KBM-7 (cell line): ENCODE measurements at places on chromosomes 16 and 17.

DNA sequence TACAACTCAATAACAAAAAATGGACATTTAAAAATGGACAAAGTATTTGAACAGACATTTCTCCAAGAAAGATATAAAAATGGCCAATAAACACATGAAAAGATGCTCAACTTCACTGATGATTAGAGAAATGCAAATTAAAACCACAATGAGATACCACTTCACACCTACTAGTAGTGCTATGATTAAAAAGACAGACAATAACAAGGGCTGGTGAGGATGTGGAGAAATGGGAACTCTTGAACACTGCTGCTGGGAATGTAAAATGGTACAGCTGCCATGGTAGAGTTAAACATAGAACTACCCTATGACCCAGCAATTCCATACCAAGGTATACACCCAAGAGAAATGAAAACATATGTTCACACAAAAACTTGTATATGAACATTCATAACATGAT is 24.9 kb downstream of the CFAP97D1 start:
- no peak for DNase-seq

DNA sequence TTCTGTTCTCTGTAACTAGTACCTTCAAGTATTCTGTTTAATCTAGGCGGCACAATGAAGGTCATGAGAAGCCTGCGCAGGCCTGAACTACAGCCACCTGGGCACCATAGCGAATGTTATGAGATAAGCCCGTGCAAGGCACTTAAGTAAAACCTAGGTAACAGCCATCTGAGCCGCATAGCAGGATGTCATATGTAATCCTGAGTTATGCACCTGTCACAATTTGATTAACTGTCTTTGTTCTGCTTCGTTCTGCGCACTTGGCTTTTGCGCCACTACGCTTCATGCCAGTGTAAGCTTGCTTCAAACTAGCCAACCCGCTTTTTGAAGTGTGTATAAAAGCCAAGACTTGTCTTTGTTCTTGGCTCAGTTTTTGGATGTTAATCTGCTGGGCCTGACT is 449.8 kb downstream of the KCNJ18 start:
- no peak for DNase-seq

GRCh38 chr17:36934692-36935630 is 2.3 kb upstream of the LHX1 start:
- peak; percentile 43 for DNase-seq

DNA sequence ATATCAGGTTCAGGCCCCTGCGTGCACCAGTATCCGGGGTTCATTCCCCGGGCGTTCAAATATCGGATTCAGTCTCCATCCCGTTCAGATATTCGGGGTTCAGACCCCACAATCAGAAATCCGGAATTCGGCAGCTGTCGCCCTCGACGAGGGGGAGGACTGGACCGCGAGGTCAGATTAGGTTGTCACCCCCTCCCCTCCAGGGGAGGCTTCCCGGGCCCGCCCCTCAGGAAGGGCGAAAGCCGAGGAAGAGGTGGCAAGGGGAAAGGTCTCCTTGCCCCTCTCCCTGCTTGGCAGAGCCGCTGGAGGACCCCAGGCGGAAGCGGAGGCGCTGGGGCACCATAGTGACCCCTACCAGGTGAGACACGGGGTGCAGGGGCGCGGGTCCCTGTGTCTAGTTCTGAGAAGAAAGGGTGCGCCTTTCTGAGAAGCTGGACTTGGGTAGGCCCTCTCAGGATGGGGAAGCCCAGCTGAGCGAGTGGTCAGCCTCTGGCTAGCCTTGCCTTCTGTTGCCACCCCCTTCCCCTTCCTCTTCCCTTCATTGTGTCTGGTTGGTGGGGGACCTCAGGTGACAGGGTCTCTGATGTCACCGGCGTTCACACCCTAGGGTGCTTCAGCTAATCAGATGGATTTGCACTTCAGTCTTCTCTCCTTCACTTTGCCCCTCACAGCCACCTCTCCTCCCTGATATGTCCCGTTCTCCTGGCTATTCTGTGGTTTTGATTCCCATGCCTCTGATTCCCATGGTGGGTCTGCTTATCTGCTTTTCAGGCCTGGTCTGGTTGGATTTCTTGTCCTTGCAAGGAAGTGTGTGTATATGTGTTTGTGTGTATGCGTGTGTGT is 844 bp downstream of the TAOK2 start:
- peak; percentile 19 for DNase-seq

DNA sequence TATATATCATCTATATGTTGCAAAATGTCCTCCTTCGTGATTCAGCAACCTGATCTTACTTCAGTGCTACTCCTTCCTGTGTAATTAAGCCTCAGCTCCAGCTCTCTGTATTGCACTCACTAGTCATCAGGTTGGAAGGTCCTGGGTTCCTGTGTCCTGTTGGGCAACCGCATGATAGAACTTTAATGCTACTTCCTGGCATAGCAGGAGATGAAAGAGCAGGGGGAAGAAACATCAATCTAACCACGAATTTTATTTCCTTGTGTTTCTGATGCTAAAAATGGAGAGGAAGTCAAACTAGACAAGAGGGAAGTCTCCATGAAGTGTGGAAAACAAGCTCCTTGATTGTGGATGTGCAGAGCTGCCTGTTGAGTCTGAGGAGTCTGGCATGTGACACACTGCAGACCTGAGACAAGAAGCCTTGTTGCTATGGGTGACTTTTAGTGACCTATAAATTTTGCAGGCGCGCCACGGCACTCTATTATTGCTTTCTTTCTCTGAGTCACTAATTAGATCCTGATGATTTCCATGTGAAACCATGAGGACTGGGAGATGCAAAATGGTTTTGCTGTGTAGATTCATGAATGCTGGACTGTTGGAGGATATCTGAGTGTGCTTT is 25.6 kb downstream of the IGSF6 start:
- DNase-seq = peak; percentile 77

GRCh38 chr16:61812251-61812650 is 224.0 kb downstream of the CDH8 start:
- DNase-seq = no peak

GRCh38 chr17:50177983-50178834 is 12.4 kb downstream of the SGCA start:
- peak; percentile 73 for DNase-seq

DNA sequence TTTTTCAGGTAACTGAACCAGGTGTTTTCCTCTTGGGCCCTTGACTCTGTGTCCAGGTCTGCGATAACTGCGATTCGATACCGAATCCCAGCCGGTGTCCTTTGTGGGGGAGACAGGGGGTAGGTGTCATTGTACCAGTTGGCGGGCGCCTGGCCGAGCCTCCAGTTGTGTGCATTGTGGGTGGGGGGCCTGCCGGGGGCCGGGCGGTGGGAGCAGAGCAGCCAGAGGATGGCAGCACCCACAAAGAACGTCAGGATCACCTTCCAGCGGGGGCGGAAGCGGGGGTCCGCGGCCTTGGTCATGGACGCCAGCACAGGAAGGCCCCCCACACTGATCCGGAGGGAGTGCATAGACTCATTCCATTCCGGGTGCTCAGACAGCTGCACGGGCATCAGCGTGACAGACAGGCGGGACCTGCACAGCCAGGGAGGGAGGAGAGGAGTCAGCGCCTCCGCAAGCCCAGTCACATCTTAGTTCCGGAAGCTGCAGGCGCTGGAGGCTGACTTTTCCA is 12.3 kb downstream of the CANT1 start:
- no peak for DNase-seq

- DNase-seq = peak; percentile 91
Measured at GRCh38 chr16:23149267-23149992, at the start of gene USP31. Gene USP31, minus strand, starts transcription at chr16:23149452. Its CDS starts 182 bp downstream, at chr16:23149270.

GRCh38 chr16:63100082-63100481 is 1063.8 kb upstream of the CDH8 start:
- no peak for DNase-seq

DNA sequence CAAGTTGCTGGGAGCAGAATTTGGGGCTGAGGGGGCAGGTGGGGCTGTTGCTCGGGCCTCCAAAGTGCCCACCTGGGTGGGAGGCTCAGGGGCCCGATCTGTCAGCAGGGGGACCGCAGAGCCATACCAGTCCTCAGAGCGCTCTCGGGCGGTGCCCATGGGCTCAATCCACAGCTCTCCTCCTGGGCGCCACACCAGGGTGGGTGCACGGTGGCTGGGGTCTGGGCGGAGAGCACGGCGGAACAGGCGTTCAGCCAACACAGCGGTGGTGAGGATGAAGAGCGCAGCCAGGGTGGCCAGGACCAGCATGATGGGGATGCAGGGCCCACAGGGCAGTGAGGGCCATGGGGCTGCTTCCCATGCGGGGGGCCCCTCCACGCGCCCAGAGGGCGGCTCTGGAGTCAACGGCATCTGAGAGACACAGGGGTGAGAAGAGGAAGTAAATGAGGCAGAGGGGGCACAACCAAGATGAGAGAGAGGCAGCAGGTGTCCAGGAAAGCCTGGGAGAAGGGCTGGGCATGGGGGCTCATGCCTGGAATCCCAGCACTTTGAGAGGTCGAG is 1.2 kb downstream of the C16orf54 start:
- DNase-seq = peak; percentile 38
